ENCODE measurements at places on chromosomes 12 and 14.

DNA sequence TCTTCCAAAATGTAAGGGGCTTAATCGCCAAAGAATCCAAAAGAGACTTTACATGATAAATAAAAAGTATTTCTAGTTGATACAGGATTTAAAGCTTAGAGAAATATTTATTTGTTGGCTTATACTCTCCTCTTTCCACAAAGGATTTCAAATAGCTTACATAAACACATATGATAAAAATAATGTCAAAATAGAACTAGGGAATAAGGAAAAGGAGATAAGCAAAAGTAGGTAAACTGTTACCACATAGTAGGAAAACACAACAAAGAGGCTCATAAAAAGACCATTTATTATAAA, 387.0 kb downstream of the EGLN3 start:
- no peak for DNase-seq

- DNase-seq, result no peak
Observed at GRCh38 chr12:1705774-1706631, 15.1 kb downstream of the ADIPOR2 start.

GRCh38 chr12:112149596-112149995, 24.2 kb downstream of the TRAFD1 start:
- no peak for DNase-seq

DNA sequence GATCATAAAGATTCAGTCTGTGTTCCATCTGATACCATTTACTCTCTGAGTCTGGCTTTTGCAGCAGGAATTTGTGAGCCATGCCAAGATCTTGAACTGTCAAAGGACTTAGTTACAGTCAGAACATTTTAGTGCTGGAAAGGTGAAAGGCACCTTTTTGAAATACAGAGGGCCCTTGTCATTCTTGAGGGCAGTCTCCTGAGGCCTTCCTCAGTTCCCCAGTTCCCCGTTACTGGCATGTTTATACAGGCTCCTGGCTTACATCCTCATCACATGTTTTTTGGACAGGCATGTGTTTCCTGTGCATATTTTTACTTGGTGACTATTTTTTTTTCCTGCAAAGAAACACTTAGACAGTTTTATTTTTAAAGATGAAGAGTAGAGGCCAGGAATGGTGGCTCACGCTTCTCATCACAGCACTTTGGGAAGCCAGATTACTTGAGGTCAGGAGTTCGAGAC, 21.0 kb downstream of the CFAP54 start:
- DNase-seq, result no peak

GRCh38 chr12:20150835-20151422, 217.4 kb upstream of the PDE3A start:
- no peak for DNase-seq

DNA sequence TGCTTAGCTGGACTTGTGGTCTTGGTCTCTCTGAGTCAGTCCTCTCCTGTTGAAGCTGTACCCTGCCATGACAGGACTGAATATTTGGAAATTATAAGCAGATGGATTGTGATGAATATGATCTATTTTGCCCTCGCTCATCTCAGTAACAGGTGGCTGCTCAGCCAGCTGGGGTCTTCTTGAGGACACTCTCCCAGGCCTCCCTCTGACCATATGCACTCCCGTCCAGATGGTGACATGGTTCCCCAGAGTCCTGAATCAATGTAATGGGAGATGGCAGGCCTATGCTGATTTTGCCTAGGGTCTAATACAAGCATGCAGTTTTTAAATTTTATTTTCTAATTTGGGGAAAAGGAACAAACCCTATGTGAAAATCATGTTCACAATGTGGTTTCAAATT, 63.1 kb upstream of the TRHDE start:
- DNase-seq, result no peak

GRCh38 chr14:71749613-71750238, 182.5 kb upstream of the RGS6 start:
- no peak for DNase-seq

DNA sequence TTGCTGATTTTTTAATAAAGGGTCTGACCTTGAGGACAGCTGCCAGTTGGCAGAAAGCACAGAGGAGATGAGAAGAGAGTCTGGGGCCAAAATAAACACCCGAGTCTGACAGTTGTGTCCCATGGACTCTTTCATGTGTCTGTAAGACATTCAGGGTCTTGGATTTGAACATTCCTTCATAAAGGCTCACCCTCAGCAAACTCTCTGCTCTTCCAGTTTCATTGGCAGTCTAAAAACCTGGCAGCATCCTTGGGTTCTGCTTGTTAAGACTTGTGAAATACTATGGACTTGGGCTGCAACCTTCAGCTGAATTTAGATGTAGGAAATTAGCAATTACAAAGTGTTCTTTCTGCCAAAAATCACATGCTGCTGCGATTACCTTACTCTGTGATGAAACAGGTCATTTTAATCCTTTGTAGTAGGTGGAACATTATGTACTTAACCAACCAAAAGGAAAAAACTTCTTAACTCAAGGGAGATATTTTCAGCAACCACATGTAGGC, 32.0 kb upstream of the LMNTD1 start:
- DNase-seq, result peak; percentile 66

DNA sequence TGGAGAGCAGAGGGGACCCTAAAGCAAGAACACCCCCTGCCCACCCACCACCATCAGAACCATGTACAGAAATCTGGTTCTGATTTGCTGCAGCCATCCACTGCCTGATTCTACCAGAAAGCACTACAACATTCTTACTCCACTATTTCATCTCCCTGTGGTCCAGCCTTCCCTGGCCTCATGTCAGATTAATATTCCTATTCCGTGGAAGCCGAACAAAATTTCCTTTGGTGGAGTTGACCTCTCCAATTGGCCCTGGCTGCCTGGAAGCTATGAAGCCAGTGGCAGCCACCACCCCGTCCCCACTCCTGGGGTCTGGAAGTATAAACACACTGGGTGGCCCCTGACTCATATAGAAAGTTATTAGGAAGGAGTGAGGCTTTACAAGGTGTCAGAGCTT, 60.2 kb downstream of the ANO2 start:
- DNase-seq, result no peak

DNA sequence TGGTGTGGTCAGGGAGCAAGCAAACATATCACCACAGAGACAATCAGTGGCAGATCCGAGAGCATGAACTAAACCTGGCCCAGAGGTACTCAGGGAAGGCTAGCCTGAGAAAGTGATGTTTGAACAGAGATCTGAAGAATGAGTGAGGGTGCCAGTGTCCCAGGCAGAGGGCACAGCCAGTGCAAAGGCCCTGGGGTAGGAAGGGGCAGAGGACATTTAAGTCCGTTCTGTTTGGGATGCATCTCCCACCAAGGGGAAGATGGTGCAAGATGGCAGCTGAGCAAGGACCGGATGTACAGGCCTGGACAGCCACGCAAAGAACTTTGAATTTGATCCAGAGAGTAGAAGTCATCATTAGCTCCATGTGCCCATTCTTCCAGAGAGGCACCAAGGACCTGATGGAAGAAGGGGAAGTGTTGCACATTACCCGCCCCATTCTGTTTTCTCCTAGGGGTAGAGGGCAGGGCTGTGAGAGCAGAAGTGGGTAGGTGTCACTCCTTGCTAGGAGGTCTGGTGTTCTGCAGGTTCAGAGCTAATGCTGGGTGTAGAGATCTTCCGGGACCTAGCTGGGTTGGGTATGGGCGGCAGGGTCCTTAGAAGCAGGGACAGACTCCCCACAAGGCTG, 3.9 kb downstream of the DTX1 start:
- no peak for DNase-seq

- DNase-seq, result no peak
Observed at GRCh38 chr14:53872681-53873089, 83.9 kb downstream of the BMP4 start.

DNA sequence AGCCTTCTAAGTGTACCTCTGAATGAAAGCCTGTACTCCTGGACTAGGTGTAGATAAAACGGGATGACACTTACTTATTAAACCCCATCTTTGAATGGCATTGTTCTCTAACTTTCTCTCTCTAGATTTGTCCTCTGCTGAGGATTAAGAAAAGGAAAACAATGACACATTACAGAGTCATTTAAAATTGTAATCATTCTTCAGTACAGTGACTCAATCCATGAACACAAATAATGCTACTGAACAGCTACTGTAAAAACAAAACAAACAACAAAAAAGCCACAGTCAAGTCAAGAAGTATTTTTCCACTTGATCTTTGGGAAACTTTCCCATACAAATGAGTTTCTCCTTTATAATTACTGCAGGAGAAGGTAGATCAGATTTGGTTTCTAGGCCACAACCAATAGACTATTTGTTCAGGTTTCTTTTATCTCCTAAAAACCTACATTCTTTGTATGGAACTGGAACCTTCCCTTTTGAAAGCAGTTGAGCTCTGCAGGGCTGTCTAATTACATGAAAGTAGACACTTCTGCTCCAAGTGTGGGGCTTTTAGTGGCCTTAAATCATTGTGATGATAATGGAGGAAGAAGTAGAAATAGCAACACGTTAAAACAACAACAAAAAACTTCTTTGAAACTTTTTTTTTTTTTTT, 219.1 kb downstream of the ESR2 start:
- no peak for DNase-seq

DNA sequence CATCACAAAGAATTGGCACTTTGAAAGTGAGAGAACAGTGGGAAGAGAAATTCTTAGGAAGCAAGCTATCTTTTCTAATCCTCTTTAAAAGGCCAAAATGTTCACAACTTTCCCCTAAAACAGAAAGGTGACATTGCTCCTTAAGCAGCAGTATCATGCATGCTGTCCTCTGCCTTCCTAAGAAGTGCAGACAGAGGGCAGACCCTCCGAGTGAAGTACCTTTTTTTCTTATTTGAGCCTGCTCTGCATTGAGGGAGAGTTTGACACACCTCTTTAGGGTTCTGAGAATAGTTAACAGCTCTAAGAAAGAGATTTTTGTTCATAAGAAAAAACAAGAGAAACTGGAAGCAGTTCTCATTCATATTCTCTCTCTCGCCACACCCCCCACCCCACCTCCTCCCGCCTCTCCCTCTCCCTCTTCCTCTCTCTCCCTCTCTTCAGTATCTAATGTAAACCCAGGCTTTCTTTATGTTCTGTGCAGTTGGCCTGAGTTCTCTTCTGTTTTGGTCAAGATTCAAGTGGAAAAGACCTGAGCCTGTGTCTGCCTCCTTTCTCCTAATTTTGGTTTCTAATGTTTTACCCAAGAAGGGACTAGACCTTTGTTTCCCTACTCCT, 709.1 kb downstream of the DIO2 start:
- DNase-seq, result no peak

GRCh38 chr14:60506462-60506984, 2.4 kb upstream of the SIX6 start:
- DNase-seq, result no peak

GRCh38 chr14:63492391-63492790, 50.8 kb downstream of the PPP2R5E start:
- no peak for DNase-seq

DNA sequence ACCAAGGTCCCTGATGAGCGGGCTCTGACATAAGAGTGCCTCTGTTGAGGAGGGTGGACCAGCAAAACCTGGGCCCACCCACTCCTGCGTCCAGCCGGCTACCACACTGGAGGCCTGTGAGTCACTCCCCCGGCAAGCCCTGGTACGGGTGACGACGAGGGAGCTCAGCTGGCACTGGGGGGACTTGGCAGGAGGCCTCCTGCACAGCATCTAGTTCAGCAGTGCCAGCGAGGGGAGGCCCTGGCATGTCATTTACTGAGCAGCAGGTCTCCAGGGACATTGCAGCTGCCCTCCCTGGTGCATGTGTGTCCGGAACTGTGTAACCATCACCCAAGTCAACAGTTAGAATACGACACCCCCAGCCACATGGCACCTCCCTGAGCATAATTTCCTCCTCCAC, 24.4 kb downstream of the CD9 start:
- no peak for DNase-seq

DNA sequence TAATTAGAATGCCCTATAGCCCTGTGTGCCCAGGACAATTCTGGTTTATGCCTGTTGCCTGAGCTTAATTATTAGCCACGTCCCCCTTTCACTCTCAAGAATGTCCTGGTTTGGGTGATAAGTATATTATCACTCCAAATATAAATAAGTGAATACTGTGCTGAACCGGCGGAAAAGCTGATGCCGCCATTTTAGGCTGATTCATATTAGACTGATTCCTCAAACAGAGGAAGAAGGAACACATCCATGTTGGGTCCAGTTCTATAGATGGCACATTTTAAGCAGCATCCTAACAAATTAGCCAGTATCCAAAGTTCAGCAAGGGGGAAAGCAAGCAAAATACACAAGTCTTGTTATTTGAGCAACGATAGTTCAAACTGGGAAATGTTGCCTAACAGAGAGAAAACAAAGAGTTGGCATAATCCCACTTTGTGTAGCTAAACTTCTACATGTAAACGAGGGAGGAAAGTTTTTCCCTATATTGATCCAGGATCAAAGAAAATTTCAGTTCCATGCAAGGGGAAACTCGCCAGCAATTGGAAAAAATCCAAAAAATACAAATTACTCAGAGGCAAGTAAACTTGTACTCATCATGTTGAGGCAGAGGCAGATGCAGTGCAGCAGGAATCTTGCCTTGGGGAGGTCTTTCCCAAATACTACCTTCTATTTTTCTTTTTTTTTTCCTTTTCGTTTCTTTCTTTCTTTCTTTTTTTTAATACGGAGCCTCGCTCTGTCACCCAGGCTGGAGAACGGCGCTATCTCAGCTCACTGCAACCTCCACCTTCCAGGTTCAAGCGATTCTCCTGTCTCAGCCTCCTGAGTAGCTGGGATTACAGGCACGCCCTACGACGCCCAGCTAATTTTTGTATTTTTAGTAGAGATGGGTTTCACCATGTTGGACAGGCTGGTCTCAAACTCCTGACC, 96.2 kb downstream of the ITPR2 start:
- no peak for DNase-seq

DNA sequence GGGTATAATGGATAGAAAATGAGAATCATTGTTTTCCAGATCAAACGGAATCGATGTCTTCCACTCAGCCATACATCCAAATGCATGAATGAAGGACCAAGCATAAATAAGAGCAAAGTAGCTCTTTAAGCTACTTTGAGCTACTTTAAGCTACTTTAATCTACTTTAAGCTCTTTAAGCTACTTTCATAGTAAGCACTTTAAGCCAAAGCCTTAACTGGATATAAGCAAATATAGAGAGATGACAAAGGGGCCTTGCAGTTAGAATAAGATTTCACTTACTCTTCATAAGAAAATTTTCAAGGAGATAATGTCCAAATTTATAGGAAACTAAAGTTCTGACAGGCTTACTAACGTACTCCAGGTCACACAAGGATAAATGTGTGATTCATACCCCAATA, 355.6 kb upstream of the KITLG start:
- no peak for DNase-seq

DNA sequence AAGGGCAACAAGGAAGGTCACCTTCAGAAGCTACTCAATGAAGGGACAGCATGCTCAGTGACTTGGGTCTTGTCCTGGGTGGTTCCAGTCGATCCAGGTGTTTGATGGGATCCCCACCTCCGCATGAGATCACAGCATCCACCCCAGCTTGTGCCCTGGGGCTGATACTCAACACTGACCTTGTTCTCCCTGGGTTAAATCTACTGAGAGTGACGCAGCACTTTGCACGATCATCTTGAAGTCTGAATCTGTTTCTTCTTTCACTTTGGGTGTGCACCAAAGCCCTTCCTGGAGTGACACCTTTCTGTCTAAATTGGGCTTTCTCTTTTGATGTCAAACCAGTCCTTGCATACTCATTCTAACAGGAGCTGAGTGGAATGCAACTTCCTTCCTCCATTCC, 13.8 kb downstream of the NOS1 start:
- no peak for DNase-seq

Measured in left forelimb (tissue), 1 donor.